ENCODE measurements at places on chromosomes 5 and 9.

GRCh38 chr5:151298063-151298855, 5.3 kb downstream of the SLC36A3 start:
- no peak for DNase-seq

DNA sequence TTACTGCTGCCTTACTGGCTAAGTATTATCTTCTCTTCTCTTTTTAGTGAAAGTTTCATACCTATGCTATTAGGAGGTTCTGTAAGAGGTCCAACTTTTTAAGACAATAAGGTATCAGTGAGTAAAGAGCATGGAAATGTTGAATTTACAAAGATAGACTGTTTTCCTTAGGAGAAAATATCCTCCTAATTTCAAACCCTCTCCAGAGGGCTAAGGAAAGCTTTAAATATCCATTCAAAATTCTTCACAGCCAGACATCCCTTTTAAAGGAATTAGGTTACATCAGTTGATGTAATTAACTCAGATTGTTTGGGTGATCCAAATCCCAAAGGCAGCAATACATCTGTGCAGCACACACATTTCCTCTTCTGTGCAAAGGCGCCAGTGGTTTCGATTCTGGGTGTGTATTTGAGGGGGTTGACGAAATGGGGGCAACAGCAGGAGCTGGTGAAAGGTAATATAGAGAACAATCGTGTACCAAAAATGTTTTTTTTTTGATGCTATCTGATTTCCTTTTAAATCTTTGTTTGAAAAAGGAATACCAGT, 273.8 kb upstream of the RPS23 start:
- no peak for DNase-seq

DNA sequence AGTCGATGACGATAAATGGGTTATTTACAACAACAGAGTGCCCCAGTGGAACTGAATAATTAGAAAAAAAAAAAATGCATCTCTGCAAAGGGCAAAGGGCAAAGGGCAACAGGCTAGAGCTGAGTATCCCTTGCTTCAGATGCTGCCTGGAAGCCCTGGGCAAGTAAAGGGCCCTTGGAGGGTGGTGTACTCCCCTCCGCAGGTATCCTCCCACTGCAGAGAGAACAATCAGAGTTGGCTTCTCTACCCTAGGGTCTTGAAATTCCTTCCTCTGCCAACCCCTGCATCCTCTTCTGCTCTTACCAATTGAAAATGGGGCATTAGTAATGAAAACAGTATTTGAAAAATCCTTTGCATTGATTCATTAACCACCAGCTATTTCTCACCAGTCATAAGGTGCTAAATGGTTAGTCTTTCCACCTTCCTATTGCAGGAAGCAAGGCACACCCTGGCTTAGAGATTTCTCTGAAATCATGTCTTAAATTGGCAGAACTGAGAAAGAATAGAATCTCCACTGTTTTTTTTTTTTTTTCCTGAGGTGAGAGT, 122.6 kb downstream of the SEMA6A start:
- no peak for DNase-seq

GRCh38 chr5:4212071-4212739, 616.6 kb downstream of the IRX1 start:
- DNase-seq, result no peak

- DNase-seq, result no peak
Observed at GRCh38 chr5:25516141-25516540, 871.4 kb upstream of the CDH10 start.

DNA sequence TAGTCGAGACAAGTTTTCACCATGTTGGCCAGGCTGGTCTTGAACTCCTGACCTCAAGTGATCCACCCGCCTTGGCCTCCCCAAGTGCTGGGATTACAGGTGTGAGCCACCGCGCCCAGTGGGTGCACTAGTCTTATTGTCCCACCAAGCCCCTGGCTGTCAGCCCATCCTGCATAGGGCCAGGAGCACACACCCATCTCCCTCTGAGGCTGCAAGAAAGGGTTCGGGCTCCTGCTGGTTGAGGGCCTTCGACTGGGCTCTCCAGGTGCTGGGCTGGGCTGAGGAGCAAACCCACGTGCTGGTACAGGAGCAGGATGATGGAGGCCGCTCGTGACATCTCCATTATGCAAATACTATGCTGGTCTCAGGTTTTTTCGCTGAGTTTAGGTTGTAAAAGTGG, 25.1 kb upstream of the RNF130 start:
- no peak for DNase-seq
